Activated CD8-positive, alpha-beta memory T cell treated with anti-CD3 and anti-CD28 coated beads, Interleukin-2, amount 10 ng/mL, durations not matched to agents 7 days and 5 days (primary cell): ENCODE measurements at places on chromosomes 1 and 21.

DNA sequence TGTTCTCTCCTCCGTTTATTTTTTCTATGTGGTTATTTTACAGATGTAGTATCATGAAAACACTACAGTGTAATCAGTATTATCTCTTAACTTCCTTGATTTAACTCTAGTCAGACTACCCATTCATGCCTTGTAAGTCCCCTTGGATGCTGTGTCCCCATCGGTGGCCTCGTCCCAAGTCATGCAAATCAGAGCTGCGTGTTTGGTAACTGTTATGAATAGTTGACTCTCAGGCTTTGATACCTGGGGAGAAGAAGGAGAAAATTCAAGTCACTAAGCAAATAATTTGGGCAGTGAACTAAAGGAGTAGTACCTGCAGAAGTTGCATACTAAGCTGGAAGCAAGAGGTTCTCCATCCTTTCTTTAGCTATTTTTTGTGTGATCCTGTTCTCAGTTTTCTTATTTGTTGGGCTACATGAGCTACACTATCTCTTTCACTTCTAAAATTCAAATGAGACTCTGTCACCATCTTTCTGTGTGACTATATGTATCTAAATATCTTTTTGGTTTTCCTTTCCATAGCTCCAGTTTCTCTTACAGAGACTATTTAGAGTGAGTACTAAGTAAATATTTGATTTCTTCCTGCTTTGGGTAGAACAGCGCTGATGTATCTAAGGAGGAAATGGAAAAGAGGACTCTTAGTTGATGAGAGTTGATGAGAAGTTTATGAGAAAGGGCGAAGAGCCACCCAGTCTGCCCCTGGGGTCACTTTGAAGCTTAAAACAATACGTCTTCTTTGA is 50.9 kb downstream of the VANGL2 start:
- DNase-seq: no peak
- H3K36me3 ChIP-seq: peaks cover 5% of the 10 kb centered on the region
- no peak overlapping the region for H3K4me3 ChIP-seq
- H3K4me1 ChIP-seq: peaks cover 56% of the 10 kb centered on the region

GRCh38 chr1:60572378-60572777 is 498.8 kb upstream of the C1orf87 start:
- H3K27ac ChIP-seq: no peak overlapping the region
- no peak overlapping the region for H3K4me3 ChIP-seq
- DNase-seq: no peak
- H3K27me3 ChIP-seq: no peaks in the 10 kb centered on the region
- H3K4me1 ChIP-seq: no peaks in the 10 kb centered on the region

GRCh38 chr1:166937329-166937728 is 38.0 kb downstream of the ILDR2 start:
- no peak overlapping the region for H3K27ac ChIP-seq
- no peak overlapping the region for H3K4me3 ChIP-seq
- peaks cover 4% of the 10 kb centered on the region for H3K27me3 ChIP-seq

GRCh38 chr1:175267716-175268416 is 75.3 kb upstream of the KIAA0040 start:
- peaks cover 3% of the 10 kb centered on the region for H3K36me3 ChIP-seq
- no peak overlapping the region for H3K27ac ChIP-seq
- DNase-seq: no peak

GRCh38 chr1:54171016-54171415 is 18.2 kb upstream of the CDCP2 start:
- H3K4me1 ChIP-seq: peaks cover 12% of the 10 kb centered on the region
- DNase-seq: no peak
- no peak overlapping the region for H3K27ac ChIP-seq

GRCh38 chr1:197178998-197179397 is 32.5 kb upstream of the ASPM start:
- H3K36me3 ChIP-seq: peaks cover 17% of the 10 kb centered on the region
- DNase-seq: no peak

DNA sequence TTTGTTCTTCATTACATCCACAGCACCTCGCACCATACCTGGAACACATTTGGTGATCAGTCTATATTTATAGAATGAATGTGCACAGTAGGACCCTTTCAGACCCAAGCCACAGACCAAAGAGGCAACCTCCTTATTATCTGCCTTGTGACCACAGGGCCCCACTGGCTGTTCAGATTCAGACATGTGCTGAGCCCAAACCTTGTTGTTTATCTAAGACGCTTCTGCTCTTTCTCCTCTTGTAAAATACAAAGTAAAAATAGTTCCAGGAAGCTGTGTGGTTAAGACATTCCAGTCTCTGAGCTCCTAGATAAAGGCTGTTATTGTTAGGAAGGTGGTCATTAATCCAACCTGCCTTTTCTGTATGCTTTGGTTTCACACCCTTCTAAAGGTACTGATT is 3.6 kb upstream of the SCMH1 start:
- no peak for DNase-seq
- H3K4me3 ChIP-seq: no peak overlapping the region
- H3K27ac ChIP-seq: no peak overlapping the region
- H3K27me3 ChIP-seq: peaks cover 10% of the 10 kb centered on the region
- no peaks in the 10 kb centered on the region for H3K36me3 ChIP-seq

DNA sequence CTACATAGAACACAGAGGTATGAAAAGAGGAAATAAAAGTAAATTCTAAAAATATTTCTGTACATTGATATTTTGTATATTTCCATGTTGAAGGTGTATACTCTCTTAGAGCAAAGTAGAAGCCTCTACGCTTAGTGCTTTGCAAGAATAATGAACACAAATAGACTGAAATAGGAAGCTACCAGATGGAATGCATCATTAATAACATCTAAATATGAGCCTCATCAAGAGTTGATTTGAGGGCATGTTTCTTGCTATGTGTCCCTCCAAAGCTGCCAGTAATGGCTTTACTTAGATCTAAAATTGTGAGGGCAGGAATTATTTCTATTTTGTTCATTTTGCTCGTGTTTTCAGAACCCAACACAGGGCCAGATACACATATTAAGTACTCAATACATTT is 94.4 kb downstream of the KCNT2 start:
- no peak overlapping the region for H3K4me3 ChIP-seq
- no peaks in the 10 kb centered on the region for H3K27me3 ChIP-seq
- H3K27ac ChIP-seq: no peak overlapping the region
- H3K4me1 ChIP-seq: no peaks in the 10 kb centered on the region
- H3K36me3 ChIP-seq: no peaks in the 10 kb centered on the region

DNA sequence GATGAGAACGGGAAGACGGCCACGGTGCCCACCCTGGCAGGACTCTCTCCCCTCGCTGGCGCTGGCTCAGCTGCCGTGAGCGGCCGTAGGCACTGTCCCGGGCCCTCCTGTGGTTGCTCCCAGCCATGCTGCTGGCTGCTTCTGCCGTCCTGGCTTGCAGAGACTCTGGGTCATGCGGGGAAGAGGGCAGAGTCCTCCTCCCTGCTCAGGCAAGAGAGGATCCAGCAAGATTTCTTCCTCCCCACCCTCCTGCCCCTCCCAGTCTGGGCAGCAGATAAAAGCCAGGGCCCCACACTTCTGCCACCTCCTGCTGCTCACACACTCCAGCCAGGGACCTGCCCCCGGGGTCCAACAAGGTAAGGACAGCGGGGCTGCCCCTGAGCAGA is 60.1 kb downstream of the AGPAT3 start:
- peaks cover 6% of the 10 kb centered on the region for H3K36me3 ChIP-seq
- no peak for DNase-seq
- no peak overlapping the region for H3K4me3 ChIP-seq

GRCh38 chr1:221117548-221117951 is 238.3 kb downstream of the HLX start:
- H3K4me1 ChIP-seq: no peaks in the 10 kb centered on the region
- DNase-seq: no peak
- no peaks in the 10 kb centered on the region for H3K36me3 ChIP-seq
- no peak overlapping the region for H3K4me3 ChIP-seq
- no peak overlapping the region for H3K27ac ChIP-seq
